ENCODE measurements at places on chromosomes 16 and 17.

DNA sequence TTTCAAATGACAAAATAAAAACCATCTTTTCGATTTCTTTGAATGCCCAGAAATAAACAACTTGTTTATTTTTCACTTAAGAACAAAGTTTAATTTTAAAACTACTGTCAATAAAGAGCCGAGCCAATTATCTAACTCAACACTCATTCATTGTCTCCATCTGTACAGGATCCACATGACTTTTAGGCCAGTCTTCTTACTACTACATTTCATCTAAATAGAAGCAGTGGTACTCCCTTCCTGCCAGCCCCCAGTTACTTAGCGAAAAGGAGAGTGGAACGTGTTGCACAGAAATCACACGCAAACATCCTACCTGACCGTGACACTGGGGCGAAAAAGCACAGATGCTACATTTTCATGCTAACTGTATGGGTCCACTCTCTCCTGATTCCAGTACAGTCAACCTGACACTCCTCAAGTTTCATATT lies 1.2 kb downstream of the GNA13 start:
- DNase-seq: no peak

DNA sequence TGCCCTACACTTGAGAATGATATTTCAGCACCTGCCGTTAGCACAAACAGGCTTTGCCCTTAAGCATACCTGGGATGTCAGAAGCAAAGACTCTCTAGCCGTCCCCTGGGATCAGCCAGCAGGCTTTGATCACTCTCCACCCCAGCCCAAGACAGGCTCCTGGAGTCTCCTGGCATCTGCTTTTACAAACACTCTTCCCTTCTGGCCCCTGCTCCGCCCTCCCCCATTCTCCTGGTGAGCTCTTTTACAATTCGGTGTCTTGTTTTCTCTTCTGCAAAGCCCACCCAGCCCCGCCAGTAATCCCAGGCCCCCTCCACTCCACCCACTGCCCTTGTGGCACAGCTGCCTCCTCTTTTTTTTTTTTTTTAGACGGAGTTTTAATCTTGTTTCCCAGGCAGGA lies 50.4 kb downstream of the KATNIP start:
- DNase-seq: no peak

DNA sequence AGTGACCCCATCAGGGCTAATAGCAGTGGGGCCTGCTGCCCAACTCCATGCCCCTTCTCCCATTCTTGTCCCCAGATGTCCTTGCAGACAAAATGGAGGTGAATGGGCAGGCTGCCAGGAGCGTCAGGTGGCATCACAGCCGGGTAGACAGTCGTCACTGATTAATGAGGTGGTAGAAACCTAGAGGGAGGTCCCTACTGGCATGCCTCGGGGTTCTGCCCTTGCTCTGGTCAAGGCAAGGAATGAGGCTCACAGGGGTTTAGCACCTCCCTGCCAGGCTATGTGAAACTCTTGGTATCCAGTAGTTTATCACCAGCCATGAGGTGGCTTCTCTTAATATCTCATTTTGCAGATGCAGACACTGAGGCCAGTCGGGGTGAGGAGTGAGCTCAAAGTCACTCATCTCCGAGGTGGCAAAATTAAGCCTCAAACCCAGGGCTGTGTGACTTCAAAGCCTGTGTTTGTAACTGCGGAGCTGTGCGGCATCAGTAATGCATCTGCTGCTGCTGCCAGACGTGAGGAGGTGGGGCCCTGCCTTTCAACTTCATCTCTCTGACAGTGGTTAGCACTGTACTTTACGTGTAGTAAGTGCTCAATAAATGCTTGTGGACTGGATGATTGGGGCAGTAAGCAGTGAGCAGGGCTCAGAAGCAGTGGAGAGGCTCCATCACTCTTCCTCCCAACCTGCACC lies 21.3 kb downstream of the RAI1 start:
- DNase-seq: no peak

DNA sequence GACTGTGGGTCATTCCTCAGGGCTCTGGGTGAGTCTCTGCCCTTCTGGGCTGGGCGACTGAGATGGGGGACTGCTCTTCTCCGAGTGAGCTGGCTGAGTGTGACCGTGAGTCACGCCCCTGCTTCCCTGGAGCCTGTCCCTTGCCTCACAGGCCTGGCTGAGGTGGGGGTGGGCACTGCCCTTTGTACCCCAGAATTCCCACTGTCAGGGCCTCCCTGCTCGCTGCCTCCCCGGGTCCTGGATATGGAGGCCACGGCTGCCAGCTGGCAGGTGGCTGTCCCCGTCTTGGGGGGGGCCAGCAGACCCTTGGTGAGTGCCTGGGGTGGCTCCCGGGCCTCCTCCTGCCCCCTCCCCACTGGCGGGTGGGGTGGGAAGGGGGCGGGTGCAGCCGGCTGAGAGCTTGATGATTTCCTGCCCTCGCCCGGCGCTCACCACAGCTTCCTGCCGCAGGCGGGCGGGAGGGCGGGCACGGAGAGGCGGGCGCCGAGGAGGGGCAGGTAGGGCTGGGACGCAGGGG lies at the start of gene LAT:
LAT (plus strand) TSS at position 434 of the 517 bp plus-strand sequence. CDS start 366 bp downstream, outside the sequence.
- peak; percentile 57 for DNase-seq

DNA sequence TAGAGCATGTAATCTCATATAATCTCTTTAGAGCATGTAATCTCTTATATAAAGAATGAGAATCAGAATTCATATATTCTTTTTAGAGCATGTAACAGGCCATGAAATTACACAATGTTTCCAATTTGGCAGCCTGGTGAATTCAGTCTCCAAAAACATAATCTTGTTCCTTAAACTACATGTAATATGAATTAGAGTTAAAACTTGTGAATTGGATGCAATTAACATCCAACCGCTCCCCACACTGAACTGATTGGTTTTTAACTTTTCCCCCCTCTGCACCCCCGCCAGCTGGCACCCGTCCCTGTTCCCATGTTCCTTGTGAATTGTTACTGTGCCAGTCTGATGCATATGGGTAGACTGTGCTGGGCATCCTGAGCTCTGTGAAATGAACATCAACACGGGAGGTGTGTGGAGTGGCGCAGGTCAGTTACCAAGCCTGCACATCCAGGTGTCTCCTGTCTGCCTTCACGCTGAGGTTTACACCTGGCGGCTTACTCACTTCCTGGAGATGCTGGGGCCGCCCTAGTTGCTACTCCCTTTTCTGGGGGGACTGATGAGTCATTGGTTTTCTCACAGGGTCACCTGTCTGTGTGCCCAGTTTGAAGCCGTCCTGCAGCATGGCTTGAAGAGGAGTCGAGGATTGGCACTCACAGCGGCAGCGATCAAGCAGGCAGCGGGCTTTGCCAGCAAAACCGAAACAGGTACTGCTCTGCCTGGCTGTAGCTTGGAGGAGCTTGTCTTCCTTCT lies 50.4 kb downstream of the SNX29 start:
- no peak for DNase-seq

Data from T-helper 2 cell (primary cell).